Activated CD4-positive, CD25-positive, alpha-beta regulatory T cell (primary cell): ENCODE measurements at places on chromosomes 2 and 18.

- no peak for DNase-seq
These were observed 1.4 kb downstream of the EHBP1 start for GRCh38 chr2:62706721-62707521.

- DNase-seq = no peak
These were observed 108.9 kb upstream of the XPO1 start for GRCh38 chr2:61647044-61647443.

GRCh38 chr2:189265696-189266320, 86.2 kb upstream of the COL5A2 start:
- no peak for DNase-seq

DNA sequence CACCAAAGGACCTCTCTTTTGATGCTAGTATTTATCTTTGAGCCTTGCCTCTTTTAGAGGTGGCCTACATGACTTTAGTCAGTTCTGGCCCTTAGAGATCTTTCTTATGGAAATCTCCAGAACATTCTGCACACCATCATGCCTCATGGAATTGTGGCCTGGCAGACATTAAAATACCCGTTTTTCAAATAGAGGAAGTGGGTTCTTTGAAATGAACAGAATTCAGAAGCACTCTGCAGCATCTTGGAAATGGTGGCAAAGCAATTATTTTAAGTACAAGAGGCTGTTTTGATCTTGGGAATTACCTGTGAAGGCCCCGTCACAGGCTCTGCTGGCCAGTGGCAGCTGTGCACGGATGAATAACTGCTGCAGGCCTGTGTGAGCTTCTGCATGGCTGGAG, 40.7 kb upstream of the APCDD1 start:
- no peak for DNase-seq

GRCh38 chr18:67216846-67217245, 299.7 kb downstream of the DSEL start:
- no peak for DNase-seq

- DNase-seq = no peak
These were observed 249.2 kb downstream of the NBAS start for GRCh38 chr2:15311926-15312325.

DNA sequence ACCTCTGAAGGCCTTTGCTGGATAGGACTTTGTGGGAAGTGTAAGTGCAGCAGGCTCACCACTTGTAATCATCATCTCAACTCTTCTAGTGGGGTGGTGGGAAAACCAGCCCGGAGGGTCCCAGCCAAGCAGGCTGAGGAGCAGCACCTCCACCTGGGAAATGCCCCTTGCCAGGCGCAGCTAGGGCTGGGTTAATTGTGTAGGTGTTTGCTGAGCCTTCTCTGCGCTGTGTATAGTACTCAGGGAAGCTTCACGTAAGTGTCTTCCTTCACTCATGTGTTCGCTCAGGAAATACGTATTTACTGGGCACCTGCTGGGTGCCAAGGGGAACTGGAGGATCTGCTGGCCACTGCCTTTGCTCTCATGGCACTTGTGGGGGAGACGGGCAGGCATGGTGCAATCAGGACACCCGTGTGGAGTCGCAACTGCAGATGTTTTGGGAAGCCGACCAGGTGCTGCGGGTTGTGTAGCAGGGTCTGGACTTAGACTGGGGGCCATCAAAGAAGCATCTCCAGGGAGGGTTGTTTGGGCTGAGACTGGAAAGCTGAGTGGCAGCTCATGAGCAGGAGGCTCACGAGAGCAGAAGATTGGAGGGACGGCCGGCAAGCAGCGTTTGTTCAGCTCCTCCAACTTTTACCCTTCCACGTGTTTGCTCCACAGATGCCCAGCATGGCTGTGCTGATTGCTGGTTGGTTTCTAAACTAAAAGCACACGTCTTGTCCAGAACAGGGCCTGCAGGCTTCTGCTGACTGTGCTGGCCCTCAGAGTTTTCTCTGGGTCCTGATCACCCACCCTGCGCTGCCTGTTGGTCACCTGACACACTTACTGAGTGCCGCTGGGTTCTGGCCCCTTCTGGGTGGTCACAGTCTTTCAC, 164.6 kb downstream of the LDLRAD4 start:
- no peak for DNase-seq

- DNase-seq = no peak
These were observed 81.5 kb upstream of the SLC66A3 start for GRCh38 chr2:11073776-11074175.

GRCh38 chr18:74040459-74041332, 106.9 kb downstream of the FBXO15 start:
- DNase-seq = peak; percentile 48

DNA sequence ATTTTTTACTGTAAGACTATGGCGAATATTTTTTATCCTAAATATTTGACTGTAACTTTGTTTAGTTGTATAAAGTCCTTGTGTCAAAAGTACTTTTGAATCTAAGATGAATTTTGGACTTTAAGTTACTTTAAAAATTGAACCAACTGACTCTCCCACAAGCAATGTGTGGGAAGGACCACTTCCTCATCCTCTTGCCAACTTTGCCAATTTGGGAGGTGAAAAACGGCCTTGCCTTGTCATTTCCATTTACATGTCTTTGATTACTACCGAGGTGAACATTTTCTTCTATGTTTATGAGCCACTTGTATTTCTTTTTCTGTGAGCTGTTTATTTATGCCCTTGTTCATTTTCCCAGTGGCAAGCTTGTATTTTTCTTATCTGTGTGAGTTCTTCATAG, 12.8 kb upstream of the MSGN1 start:
- no peak for DNase-seq

GRCh38 chr2:111912547-111912946, 14.1 kb downstream of the MERTK start:
- no peak for DNase-seq

DNA sequence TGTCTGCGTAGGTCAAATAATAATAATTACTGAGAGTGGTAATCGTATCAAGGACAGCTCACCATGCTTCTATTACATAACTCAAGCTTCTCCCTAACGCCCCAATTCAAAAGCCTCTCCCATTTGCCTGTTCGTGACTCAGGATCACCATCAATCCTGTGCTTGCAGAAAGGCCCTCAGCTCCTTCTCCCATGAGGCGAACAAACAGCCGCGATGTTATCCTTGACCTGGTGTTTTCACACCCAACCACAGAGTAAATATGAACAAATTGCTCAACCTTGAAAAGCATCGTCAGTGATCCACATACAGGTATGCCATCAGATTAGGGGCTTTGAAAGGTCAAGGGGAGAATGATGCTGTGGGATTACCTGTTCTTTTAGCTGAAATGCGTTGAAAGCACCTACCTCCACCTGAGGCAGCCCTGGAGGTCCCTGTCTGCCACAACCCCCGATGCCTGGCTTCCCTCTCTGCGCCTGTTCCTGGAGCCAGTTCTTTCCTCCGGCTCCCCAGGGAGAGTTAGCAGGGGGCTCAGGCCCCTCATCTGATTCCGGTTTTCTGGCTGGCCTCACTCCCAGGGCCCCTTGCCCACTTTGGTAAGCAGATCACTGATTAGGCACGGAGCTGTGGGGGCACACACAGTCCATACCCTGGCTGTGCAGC, 39.1 kb upstream of the ODC1 start:
- no peak for DNase-seq

- no peak for DNase-seq
These were observed 103.9 kb upstream of the ACVR1 start for GRCh38 chr2:157980020-157980419.

DNA sequence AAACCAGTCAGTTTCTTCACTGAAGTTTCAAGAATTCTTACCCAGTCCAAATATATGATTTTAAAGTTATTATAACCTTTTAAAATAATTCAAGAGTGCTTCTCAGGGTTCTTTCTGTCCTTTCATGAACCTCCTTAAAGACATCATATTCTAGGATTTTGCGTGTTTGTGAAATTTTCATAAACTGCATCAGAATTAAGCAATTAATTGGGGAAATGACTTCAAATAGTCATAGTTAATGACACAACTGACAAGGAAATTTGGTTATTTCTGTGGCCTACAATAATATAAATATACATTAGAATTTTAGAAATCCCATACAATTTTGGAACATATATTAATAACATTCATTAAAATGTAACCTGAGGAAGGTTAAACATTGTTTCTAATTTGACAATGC, 10.5 kb downstream of the CYP27A1 start:
- no peak for DNase-seq

- no peak for DNase-seq
These were observed 242.9 kb upstream of the GYPC start for GRCh38 chr2:126413079-126413478.

- DNase-seq = no peak
These were observed 14.8 kb upstream of the PROC start for GRCh38 chr2:127403460-127403859.

DNA sequence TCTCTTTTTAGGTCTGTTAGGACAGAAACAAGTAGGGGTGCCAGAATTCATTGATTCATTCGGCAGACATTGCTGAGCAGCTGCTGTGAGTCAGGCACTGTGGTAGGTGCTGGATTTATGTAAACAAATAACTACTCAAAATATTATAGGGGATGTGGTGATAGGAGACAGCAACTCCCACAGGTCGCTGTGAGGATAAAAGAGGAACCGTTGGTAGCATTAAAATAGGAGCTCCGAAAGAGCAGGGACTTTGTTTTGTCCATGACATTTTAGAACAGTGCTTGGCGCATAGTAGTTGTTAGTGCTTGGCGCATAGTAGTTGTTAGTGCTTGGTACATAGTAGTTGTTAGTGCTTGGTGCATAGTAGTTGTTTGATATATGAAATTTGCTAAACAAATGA, 29.2 kb downstream of the ATP6V1C2 start:
- DNase-seq = no peak

DNA sequence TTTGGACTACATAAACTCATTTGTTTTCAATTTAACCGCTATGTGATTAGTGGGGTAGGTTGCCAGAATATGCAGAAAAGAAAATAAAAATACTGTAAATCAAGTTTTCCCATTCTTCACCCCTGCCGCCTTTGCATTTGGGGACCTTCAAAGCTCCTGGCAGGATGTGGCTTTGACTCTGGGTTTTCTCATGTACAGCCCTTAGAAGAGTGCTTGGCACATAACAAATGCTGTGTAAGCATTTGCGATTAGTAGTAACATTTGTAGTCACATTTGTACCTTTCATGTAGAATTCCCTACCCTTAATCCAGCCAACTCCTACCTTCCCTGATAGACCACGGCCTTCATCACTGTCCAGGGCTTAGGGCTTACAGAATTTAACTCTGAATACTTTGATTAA, 262.6 kb downstream of the MREG start:
- no peak for DNase-seq

DNA sequence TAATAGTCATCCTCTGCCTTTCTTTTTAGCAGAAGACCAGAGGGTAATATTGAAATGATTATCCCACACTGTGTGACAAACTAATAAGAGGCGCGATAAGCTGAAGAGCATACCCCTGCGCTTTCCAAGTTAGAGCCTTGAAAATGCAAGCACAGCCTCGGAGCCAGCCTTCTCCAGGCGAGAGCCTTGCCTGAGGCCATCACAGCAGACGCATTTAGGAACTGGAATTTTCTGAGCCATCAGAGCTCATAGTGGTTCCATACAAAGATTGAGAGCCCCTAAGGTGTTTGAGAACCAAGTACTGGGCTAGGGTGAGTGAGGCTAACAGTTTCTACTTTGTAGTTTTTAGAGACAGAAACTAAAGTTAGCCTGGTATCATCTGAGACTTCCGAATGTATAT, 19.9 kb downstream of the PSMG2 start:
- no peak for DNase-seq

- no peak for DNase-seq
These were observed 401.2 kb downstream of the GALR1 start for GRCh38 chr18:77650799-77651385.

GRCh38 chr2:184067502-184067901, 530.8 kb upstream of the ZNF804A start:
- no peak for DNase-seq

GRCh38 chr2:25103287-25103871, 61.5 kb downstream of the EFR3B start:
- no peak for DNase-seq

DNA sequence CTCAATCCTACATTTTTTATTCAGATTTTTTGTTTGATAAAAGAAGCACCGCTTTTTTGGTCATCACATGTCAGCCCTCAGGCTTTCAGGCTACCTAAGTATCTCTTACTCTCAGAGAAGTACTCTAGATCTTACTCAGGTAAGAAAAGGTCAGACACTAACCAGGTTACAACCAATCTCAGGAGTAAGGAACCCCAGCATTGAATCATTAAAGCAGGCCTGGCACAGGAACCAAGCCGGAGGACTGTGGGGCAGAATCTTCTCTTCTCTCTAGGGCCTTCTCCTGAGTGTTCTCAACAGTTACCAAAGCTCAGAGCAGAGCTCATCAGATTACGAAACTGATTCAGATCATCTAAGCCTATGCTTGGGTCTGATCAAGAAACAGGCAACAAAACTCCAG, 28.2 kb downstream of the RBMS1 start:
- no peak for DNase-seq

GRCh38 chr2:117858892-117859531, 44.5 kb downstream of the DDX18 start:
- DNase-seq = no peak

DNA sequence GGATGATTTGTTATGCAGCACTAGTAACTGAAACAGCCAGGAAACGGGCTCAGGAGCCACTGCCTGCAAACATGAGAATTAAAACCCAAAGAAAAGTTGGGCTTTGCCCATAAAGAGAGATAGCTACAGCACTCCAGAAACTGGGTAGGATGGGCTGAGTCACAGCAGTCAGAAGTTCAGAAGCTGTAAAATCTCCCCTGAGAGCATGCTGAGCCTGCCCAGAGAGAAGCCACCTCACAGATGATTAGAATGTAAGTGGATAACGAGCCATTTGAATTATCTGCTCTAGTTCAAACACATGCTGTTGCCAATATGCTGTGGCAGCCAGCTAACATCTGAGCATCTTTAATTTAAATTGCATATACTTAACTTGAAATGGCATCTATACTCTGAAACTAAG, 388.1 kb upstream of the ACVR2A start:
- no peak for DNase-seq

GRCh38 chr2:72454189-72454588, 306.5 kb upstream of the CYP26B1 start:
- no peak for DNase-seq

DNA sequence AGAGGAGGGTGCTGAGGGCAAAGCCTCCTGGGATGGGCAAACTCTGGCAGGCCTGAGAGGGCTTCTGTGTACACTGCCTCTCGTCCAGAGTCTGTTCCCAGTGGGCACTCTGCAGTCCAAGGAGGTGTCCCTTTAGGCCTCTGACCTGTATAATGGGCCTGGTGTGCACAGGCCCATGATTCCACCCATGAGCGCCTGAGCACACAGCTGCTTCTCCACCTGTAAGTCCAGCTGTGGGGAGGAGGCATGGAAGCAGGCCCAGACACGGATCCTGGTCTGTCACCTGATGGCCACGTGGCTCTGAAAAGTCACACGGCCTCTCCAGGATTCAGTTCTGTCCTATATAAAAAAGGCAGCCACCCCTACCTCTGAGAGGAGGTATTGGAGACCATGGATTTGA, 57.0 kb downstream of the PARD6G start:
- no peak for DNase-seq
